ENCODE measurements at places on chromosomes 2 and 18. TPM values are rescaled to one million over a fixed set of nuclear protein-coding genes. Genes with fewer than 3 reads are reported as not detected.

DNA sequence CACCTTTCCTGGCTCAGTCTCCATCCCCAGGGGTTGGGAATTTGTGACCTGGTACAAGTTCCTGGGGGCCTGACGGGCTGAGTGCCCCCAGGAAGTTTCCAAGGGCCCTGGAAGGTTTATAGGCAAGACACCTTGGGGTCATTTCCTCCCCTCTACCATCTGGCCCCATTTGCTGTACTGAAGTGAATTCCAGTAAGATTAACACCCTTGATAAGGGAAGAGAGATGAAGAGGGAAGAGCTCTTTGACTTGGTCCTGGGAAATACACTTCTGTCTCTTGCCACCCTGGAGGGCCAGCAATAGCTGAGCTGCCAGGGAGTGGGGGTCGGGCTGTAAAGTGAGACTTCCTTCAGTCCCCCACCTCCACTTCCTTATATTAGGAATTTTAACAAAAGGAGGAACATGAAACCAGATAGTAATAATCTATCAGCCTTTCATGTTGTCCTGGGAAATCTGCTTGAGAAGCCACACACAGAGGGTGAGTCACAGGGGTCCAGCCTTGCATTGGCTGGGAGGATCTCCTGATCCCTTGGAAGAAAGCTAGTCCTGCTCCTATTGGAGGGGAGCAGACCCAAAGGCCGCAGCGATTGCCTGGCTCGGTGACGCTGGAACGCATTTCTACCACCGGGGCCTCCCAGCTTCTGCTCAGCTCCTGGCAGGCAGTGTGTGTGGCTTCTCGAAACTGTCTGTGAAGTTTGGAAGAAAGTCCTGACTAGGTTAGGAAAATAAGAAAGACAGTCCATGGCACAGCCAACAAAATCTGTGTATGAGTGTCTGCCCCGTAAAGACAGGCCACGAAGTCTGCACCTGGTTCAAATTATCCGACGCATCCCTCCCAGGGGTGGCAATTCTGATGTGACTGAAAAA is 87.3 kb downstream of the ACAA2 start:
- no peaks in the 10 kb centered on the region for H3K36me3 ChIP-seq
- no peaks in the 10 kb centered on the region for H3K27me3 ChIP-seq
- peak; percentile 89 for DNase-seq
- H3K4me3 ChIP-seq, result no peak overlapping the region
- peak overlapping the region; percentile 94 for H3K27ac ChIP-seq

DNA sequence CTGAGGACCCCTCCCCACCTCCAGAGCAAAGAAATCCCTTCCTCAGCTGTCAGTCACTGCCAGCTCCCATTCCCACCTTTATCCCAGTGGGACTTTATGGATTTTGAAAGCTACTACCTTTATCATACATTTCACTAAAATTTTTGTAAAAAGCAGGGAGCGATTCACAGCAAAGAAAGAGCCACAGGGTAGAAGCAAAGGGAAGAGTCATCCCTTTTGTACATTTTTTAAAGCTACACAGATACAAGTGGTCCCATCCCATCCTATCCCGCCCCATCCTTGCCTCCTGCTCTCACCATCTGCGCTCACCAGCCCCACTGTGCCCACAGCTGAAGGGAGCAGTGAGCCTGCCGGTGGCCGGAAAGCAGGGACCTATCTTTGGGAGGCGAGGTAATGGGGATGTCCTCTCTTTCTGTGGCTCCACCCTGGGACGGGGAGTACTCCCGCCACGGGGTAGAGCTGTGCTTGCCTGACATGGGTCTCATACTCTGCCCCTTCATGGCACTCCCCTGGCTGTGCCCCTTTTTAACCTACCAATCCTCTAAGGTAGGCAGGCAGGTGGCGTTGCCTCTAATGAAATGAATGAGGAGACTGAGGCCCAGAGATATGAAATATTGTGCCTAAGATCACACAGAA is 13.2 kb downstream of the SH2D6 start:
- H3K4me1 ChIP-seq, result peaks cover 35% of the 10 kb centered on the region
- H3K4me3 ChIP-seq, result no peak overlapping the region
- H3K27ac ChIP-seq, result peak overlapping the region; percentile 88
- no peak for DNase-seq
- H3K27me3 ChIP-seq, result no peaks in the 10 kb centered on the region
- no peaks in the 10 kb centered on the region for H3K36me3 ChIP-seq

- DNase-seq, result peak; percentile 67
- H3K4me3 ChIP-seq, result no peak overlapping the region
- H3K27me3 ChIP-seq, result no peaks in the 10 kb centered on the region
- H3K4me1 ChIP-seq, result no peaks in the 10 kb centered on the region
- no peaks in the 10 kb centered on the region for H3K36me3 ChIP-seq
Measured at GRCh38 chr2:198309673-198310280, 505.4 kb downstream of the PLCL1 start.

DNA sequence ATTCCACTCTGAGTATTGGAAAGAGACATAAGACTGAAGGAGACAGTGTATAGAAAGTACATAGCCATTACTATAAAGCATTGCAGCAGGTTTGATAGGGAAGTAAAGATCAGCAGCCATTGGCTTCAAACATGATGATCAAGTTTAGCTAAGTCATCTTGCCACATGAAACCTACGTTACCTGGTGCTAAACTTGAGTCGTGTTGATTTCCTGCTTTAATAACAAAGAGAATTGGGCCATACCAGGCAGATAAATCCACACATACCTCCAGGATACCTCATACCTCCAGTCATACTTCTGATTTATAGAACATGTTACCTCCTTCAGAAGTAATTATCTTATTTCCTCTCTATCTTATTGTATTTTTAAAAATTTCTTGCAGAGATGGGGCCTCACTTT is 10.3 kb upstream of the KYNU start:
- H3K4me3 ChIP-seq, result no peak overlapping the region
- no peaks in the 10 kb centered on the region for H3K36me3 ChIP-seq
- DNase-seq, result no peak
- peaks cover 7% of the 10 kb centered on the region for H3K4me1 ChIP-seq
- no peaks in the 10 kb centered on the region for H3K27me3 ChIP-seq

GRCh38 chr2:16568998-16569784 is 96.4 kb downstream of the CYRIA start:
- H3K27me3 ChIP-seq, result no peaks in the 10 kb centered on the region
- no peak overlapping the region for H3K27ac ChIP-seq
- no peaks in the 10 kb centered on the region for H3K36me3 ChIP-seq
- no peak overlapping the region for H3K4me3 ChIP-seq
- DNase-seq, result no peak
- no peaks in the 10 kb centered on the region for H3K4me1 ChIP-seq

DNA sequence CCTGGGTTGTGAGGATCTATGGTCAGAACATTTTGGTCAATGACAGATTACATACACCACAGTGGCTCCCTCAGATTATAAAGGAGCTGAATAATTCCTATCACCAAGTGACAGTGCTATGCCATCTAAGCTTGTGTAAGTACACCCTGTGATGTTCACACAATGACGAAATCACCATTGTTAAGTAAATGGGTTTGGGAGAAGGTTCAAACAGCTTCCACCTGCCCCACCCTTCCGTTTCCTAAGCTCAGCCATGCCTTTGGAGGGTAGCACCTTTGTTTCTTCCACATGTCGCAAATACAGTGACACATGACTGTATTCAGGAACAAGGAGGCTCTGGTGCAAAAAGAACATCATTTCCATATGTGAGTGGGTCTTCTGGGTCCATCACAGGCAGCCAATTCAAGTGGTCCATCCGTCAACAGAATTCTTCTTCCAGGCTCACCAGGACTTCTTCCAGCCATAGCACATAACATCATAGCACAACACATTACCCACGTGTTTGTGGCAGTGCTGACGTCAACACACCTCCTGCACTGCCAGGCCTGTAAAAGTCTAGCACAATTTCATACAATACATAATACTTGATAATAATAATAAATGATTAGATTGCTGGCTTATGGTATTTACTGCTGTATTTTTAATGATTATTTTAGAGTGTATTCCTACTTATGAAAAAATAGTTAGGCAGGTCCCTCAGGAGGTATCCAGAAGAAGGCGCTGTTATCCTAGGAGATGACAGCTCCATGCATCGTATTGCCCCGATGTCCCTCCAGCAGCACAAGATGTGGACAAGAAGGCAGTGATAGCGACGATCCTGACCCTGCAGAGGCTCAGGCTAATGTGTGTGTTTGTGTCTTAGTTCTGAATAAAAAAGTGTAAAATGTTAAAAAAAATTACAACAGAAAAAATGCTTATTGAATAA is 264.8 kb downstream of the ANAPC1 start:
- no peaks in the 10 kb centered on the region for H3K36me3 ChIP-seq
- no peak for DNase-seq
- H3K27me3 ChIP-seq, result no peaks in the 10 kb centered on the region

- no peaks in the 10 kb centered on the region for H3K36me3 ChIP-seq
- H3K27ac ChIP-seq, result no peak overlapping the region
- no peak overlapping the region for H3K4me3 ChIP-seq
- peaks cover 5% of the 10 kb centered on the region for H3K27me3 ChIP-seq
Measured at GRCh38 chr2:216082805-216083204, 1.1 kb downstream of the TMEM169 start.

DNA sequence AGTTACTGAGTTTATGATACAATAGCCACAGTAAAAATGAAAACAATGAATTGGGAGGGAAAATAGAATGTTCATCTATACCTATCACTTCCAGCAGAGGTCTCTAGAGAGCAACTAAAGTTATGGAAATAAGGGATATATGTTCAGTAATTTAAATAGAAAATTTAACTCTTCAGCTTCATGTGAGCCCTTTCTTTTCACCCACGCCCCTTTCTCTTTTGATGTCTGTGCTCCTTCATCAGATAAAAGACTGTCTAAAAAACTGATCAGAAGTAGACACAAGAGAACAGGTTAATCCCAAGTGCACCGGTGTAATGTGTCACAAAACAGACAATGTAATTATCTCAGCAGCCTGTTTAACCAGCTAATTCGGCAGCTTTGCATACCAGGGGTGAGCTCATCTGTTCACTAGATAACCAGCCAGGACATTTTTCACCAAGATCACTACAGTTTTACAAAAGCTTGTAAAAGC is 238.5 kb upstream of the ERBB4 start:
- H3K4me3 ChIP-seq, result no peak overlapping the region
- peak overlapping the region; percentile 14 for H3K27ac ChIP-seq
- DNase-seq, result peak; percentile 53
- no peaks in the 10 kb centered on the region for H3K4me1 ChIP-seq
- no peaks in the 10 kb centered on the region for H3K27me3 ChIP-seq

GRCh38 chr2:222844323-222844722 is 16.5 kb upstream of the ACSL3 start:
- H3K36me3 ChIP-seq, result no peaks in the 10 kb centered on the region
- DNase-seq, result no peak
- no peak overlapping the region for H3K27ac ChIP-seq
- no peak overlapping the region for H3K4me3 ChIP-seq
- peaks cover 5% of the 10 kb centered on the region for H3K4me1 ChIP-seq

- H3K4me3 ChIP-seq, result no peak overlapping the region
- no peak for DNase-seq
- no peaks in the 10 kb centered on the region for H3K27me3 ChIP-seq
- no peak overlapping the region for H3K27ac ChIP-seq
Measured at GRCh38 chr2:33288011-33288410, 188.4 kb upstream of the RASGRP3 start.

DNA sequence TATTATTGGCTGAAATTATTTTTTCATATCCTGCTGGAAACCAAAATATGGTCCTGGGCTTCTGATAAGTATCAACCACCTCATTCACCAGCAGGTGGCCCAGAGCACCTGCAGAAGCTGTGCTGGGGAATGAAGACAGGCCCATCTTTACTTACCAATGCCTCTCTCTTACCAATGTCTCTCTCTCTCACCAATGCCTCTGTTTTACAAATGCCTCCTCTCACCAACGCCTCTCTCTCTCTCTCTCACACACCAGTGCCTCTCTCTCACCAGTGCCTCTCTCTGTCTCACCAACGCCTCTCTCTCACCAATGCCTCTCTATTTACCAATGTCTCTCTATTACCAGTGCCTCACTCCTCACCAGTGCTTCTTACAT is 2.3 kb upstream of the MAL start:
- no peaks in the 10 kb centered on the region for H3K4me1 ChIP-seq
- peaks cover 34% of the 10 kb centered on the region for H3K27me3 ChIP-seq
- H3K4me3 ChIP-seq, result no peak overlapping the region
- no peaks in the 10 kb centered on the region for H3K36me3 ChIP-seq
- H3K27ac ChIP-seq, result no peak overlapping the region

DNA sequence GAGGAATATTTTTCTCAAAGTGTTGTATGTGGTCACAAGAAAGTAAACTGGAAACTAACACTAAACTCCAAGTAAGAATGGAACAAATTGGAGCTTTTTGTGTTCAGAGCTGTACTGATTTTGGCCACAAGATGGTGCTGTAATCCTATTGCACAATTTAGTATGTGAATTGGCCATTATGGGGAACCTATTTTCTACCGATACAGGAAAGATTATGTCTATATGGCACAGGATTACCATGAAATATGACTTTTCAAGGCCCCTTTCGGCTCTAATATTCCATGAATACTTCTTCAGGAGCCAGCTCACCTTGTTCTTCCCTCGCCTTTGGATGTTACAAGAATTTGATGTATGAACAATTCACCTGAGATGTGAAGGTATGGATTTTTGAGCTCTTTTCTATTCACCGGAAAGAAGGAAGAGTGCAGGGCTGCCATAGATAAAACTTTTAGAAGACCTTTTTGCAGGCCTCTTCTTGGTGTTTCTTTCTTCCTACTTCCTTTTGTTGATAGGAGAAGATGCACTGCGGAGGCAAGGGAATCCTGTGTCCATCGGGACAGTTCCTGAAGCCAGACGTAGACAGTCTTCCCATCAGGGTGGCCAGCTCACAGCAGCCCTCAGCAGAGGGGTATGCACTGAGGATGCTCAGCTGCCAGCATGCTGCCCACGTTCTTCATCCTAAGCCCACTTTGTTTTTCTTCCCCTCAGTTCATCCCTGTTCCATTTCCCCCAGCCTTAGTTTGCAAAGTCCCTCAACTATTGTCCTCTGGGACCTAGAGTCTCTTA is 13.3 kb downstream of the MRPL44 start:
- no peaks in the 10 kb centered on the region for H3K36me3 ChIP-seq
- H3K27me3 ChIP-seq, result no peaks in the 10 kb centered on the region
- DNase-seq, result peak; percentile 70
- no peaks in the 10 kb centered on the region for H3K4me1 ChIP-seq
- H3K4me3 ChIP-seq, result no peak overlapping the region

Gene LRRTM4
- total RNA-seq, result 3.5 TPM

Gene EVX2
- total RNA-seq, result 3.7 TPM

Gene CPLX4
- not detected for total RNA-seq

Gene IRS1
- 20.1 TPM for total RNA-seq

Data from hepatocyte (in vitro differentiated cells).